Activated CD4-positive, alpha-beta T cell treated with anti-CD3 and anti-CD28 coated beads for 48 hours (primary cell): ENCODE measurements at places on chromosomes 16 and 17.
A peak's percentile ranks its signal among the peaks of the same experiment; 100 is the strongest.

GRCh38 chr17:66649818-66650543, 184.9 kb upstream of the CACNG5 start:
- DNase-seq: no peak

GRCh38 chr17:45146890-45147580, 1.2 kb upstream of the HEXIM1 start:
- no peak for DNase-seq

GRCh38 chr16:19785512-19786130, 67.5 kb downstream of the IQCK start:
- DNase-seq: no peak

GRCh38 chr17:48642843-48643696, 16.9 kb upstream of the HOXB9 start:
- DNase-seq: no peak

DNA sequence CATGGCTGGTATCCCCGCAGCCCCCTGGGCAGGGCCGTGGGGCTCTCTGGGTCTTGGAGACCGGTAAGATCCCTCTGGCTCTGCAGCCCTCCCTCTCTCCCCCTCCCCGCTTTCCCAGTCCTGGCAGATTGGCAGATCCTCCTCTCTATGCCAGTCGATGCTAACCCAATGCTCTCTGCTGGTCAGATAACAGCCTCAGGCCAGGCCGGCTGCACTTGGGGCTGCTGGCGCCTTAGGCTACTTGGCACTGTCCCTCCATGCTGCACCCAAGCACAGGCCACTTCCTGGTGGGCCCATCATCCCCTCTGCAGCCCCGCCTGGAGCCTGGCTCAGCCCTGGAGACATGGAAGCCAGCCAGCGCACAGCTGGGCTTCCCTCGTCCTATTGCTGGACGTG, 81.7 kb downstream of the RTN4RL1 start:
- DNase-seq: no peak

DNA sequence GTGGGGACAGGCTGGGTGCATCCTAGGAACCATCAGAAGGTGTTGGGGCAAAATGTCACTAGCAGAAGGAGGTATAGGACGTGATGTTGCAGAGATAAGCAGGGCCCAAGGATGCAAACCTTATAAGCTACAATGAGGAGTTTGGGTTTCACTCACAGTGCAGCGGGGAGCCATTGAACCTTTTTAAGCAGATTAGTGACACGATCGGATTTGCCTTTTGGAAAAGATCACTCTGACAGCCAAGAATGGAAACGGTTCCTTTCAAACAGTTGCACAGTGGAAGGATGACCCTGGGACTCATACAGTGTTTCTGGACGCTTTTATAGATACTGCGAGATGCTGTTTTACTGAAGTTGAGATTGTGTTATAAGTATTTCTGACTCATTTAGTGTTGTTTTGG, 131.8 kb upstream of the CACNG3 start:
- no peak for DNase-seq

GRCh38 chr17:55830699-55831471, 80.0 kb downstream of the PCTP start:
- DNase-seq: no peak

DNA sequence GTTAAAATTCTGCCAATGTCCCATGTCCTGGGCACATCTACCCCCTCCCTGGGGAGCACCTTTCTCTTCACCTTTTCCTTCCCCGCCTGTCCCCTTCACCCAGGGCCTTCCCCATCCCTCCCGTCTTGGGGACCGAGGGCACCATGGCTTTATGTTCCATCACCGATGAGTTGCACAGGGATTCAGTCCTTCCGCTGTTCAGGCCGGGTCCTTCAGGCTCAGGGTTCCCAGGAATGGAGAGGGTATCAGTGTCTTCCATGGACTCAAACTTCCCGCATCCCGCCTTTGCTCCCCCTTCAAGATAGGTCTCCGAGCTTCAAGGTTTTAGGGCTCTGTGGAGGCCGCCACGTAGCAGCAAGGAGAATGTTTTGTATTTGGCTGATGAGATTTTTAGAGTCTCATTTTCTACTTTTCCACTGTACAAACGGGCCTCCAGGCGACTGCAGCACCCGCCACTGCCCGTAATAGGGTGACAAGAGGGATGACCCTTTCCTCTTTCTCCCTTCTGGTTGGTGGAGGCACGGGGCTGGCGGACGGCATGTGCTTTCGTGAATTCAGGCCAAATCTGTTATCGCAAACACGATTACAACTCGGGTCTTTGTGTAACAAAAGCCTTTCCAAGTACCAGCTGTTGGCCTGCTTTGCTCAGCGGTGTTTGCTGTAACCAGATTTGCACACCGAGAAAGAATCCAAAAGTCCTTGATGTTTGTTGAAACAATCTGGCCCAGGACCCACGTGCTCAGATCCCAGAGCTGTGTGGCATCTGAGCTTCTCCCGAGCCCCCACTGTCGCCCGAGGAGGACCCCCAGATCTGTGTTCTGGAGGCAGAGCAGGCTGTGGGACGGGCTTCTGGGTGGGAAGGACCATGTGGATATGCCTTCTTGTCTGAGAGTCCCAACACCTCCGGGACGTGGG, 236.3 kb downstream of the SEC14L1 start:
- DNase-seq: no peak

DNA sequence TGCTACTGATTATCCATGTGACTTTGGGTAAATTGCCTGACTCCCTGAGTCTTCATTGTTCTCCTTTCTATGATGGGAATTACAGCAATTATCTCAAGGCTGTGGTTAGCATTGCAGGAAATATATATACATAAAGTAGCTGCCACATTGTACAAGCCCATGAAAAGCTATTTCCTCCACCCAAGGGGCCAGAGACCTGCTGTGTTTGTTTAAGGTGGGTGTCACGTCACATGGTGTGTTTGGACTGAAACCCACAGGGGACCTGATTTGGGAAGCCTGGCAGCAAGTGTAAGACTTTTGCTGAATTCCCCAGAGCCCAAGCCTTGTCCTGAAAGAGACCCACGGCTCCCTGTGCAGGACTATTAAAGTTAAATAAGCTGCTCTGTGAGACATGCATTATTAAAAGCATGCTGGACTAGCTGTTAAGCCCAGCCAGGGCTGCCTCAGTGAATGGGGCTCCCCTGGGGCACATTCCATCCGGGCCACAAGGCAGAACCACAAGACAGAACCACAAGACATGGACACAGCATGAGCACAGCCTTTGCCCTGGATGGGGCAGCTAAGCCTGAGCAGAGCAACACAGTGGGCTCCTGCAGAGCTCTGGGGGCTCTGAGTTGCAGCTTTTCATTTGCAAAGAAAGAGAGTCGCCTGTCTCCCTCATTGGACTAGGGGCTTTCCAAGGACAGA, 148.9 kb downstream of the SPACA3 start:
- no peak for DNase-seq

DNA sequence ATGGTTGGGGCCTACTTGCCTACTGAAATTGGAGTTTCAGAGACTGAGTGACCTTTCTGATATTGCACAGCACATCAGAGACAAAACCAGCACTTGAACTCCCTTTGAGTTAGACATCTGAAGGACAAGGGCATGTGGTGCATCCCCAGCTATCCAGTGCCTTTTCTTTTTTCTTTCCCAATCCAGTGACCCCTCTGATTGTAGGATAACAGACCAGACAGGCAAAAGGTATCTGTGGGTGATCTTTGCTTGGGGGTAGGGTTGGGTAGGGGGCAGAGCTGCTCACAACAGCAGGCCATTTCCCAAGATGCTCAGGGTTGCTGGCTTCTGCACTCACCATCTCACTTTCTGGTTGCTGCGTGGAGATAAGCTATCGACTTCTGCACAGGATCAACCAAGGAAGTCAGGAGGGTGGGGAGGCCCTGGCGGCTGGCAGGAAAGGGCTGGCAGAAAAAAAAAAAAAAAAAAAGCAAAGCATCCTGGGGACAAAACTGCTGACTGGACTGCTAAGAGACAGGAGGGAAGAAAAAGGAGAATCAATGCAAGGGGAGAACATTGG, 42.2 kb downstream of the HOXB1 start:
- DNase-seq: no peak

- no peak for DNase-seq
These were observed 27.5 kb upstream of the HELZ start for GRCh38 chr17:67272312-67273047.

GRCh38 chr17:4040784-4041183, 76.5 kb upstream of the ATP2A3 start:
- no peak for DNase-seq

DNA sequence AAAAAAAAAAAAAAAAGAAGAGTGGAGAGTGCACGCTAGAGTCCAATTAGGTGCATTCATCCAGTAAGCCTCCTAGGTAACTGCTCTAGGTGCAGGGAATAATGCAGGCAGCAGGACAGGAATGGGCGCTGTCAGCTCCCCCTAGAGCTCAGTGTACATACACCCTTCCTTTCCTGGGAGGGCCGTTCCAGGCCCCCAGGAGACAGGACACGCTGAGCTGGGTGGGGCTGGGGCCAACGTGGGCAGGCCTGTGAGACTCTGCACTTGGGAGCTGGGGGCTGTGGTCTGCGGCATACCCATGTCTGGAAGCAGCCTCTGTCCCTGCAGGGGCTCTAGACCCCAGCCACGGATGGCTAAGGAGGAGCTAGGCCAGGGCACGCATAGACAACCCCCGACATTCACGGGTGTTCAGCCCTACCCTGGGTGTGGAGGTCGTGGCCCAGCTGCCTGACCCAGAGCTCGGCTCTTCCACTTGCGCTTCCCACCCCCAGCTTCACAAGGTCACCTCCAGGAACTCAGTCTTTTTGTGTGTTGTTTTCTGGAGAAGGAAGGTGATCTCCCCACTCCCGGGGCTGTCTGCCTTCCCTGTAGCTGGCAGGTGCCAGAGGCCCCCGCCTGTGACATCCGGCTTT, 1.0 kb upstream of the ANTKMT start:
- DNase-seq: no peak

DNA sequence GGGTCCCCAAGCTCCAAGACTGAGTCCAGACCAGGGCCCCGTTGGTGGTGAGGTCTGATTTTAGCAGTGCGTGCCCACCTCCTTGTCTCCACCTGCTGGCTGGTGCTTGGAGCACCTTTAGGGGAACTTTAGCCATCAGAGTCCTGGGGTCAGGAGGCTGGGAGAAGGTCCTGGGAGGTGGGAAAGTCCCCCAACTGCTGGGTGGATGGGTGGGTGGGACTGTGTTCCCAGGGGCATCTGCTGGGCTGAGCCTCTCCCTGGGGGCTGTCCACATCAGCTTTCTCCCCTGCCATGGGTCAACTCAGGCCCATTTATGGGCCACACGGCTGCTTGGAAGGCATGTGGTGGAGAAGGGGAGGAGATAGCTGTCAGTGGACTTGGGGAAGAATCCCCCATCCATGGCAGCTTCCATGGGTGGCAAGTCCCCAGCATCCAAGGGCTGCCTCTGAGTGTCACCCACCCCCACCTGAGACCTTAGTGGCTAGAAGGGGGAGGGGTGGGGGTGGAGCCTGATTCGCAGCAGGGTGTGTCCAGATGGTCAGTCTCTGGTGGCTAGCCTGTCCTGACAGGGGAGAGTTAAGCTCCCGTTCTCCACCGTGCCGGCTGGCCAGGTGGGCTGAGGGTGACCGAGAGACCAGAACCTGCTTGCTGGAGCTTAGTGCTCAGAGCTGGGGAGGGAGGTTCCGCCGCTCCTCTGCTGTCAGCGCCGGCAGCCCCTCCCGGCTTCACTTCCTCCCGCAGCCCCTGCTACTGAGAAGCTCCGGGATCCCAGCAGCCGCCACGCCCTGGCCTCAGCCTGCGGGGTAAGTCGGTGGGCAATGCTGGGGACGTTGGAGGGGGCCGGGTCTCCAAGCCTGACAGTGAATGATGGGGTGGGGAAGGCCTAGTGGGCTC, at the start of gene TRPV2:
TRPV2 (plus strand) TSS at position 541 of the 894 bp plus-strand sequence. CDS start 2,098 bp downstream, outside the sequence.
- peak; percentile 67 for DNase-seq

- no peak for DNase-seq
These were observed 19.9 kb downstream of the EFTUD2 start for GRCh38 chr17:44879376-44879775.

DNA sequence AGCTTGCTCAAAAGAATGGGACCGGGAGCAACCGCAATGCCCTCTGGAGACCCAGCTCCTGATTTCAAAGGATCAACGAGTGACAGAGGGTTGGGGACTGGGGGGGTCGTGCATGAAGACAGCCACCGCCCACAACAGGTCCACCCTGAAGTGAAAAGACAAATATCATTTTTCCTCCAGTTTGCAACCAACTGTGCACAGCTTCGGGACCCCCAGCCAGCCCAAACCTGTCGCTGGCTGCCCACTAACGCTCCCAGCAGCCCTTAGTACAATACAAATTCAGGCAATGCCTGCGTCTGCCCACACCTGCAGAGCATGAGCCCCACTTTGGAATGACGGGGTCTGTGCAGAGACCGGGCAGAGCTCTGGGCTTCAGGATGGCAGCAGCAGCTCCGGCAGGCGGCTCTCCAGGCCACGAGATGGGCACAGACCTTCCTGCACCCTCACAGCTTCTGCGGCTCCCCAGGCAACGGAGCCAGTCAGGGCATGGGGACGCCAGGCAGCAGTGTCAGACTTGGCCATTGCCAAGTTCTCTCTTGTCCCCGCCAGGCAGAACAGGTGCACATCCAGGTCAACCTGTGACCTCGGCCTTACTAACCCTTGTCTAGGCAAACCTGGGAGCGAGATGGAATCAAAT, 60.1 kb downstream of the TBC1D16 start:
- DNase-seq: no peak

- peak; percentile 61 for DNase-seq
These were observed 1.3 kb upstream of the TMEM92 start for GRCh38 chr17:50272711-50273653.

DNA sequence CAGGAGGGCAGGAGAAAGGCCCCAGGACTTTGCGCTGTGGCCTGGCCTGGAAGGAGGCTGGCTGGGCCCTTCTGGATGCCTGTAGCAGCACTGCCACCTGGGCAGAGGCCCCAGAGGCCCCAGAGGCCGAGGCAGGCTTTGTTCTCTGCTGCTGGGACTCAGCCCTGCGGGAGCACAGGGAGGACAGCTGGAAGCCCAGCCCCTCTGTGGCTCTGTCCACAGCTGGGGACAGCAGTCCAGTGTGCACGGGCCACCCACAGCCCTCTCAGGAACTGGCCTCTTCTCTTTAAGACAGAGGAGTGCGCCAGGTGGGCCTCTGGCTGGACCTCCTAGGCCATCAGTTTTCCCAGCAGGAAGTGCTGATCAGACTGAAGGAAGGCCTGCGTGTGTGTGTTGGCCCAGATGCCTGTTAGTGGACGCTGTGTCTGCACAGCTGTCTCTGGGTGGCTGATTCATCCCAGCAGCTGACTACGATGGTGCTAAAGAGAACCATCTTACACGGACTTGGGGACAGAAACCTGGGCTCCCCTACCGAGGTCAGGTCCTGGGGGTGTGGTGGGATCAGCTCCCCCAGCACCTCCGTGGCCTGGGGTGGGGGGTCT, 26.9 kb upstream of the ZNF750 start:
- no peak for DNase-seq

DNA sequence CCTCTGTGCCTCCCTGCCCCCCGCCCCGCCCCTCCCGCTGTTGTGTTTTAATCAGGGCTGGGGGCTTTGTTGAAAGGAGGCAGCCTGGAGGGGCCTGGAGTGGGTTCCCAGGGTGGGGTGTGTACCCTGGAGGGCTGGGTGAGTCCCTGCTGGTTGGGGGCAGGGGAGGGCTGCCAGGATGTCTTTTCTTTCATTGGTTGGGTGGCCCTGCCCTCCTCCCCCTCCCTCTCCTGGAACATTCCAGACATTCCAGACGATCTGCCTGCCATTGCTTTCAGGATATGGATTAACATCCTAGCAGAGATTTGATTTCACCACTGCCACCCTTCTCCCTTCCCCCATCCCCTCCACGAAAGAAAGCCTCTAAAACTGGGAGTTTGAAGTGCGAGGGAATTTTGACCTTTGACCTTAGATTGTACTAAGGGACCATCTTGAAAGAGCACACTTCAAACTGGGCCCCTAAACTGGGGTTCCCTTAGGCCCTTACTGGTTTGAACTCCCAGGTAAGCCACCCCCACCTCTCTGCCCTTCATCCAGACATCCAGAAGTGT, 25.3 kb downstream of the IGF2BP1 start:
- DNase-seq: no peak
